ENCODE measurements at places on chromosomes 12 and 14.

GRCh38 chr12:131732996-131733615, 22.2 kb downstream of the SFSWAP start:
- no peak for DNase-seq

DNA sequence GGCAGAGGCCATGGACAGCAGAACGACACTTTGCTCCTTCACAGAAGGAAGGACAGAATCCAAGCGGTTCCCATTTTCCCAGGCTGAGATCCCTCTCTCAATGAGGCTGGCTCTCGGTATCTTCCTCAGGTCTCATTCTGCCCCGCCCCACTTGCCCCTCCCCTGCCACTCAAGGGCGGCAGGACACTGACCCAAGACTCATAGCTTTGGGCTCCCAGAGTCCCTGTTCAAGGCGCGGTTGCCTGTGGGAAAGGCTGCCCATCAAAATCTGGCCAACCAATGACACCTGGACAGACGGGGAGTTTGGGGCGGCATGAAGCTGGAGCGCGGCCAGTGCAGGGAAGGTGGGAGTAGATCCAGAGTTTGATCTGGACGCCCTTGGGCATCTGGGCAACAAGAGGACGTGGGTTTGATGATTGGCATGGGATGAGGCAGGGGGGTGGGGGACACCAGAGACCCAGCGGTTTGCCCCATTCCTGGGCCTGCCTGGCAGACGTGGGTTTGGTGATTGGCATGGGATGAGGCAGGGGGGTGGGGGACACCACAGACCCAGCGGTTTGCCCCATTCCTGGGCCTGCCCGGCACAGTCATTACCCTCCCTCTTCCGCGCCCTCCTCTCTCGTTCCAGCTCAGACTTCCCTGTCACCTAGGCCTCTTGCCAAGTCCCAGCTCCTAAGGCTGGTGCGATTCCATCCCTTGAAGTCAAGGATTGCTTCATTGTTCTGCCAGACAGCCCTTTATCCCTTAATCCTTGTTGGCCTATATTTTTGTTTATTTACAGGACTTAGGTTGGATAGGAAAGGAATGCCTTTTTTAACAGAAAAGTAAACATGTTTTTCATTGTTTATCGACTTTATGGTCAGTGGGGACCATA, 92.1 kb downstream of the NINJ2 start:
- peak; percentile 68 for DNase-seq

DNA sequence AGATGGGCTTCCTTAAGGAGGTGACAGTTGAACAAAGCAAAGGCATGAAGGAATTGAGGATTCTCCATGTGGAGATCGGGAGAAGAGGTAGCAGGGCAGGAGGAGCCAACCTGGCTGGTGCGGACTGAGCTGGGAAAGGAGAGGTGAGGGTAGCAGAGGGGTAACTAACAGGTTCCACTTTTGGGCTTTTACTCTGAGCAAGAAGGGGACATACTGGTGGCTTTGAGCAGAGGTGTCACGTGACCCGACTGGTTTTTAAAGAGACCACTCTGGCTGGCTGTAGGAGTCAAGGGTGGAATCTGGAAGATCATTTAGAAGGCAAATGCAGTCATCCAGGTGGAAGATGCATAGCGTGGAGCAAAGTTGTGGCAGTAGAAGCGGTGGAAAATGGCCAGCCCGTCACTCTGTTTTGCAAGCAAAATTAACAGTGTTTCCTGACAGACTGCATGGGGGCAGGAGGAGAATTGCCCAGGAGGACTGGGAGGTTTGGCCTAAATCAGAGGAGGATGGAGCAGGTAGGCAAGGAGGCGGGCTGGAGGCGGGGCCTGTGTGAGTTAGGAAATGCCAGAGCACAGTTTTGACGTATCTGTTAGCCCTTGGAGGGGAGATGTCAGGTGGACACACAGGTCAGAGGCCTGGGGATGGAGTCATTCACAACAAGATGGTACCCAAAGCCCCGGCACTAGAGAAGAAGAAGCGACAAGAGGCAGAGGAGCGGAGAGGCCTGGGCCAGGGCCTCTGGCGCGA, 156.3 kb upstream of the FKBP4 start:
- DNase-seq: no peak

DNA sequence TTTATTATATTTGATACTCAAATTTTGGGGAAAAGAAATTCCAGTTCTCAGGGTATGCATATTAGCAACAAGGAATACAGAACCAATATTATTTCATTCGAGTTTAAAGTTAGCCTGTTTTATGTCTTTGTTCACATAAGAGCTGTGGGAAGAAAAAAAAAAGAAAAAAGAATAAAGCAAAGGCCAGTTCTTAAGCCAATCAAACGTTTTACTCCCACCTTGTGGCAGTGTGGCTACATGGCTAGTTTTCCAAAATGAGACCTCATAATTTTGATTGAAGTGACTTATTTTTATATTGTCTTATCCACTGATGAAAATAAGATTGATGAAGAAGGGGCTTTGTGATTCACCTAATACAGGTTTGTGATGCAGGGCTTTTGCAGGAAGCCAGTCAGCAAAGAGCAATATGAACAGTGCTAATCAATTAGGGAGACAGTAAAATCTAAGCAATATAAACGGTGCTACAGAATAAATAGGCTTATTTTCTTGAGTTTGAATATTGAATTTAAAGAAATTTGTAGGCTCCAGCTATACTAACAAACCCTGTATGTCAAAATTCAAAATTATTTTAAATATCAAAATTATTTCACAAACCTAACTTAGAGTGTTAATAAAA, 624.1 kb upstream of the FOXG1 start:
- no peak for DNase-seq

- no peak for DNase-seq
Measured at GRCh38 chr12:108750526-108750925, 19.2 kb upstream of the CORO1C start.

DNA sequence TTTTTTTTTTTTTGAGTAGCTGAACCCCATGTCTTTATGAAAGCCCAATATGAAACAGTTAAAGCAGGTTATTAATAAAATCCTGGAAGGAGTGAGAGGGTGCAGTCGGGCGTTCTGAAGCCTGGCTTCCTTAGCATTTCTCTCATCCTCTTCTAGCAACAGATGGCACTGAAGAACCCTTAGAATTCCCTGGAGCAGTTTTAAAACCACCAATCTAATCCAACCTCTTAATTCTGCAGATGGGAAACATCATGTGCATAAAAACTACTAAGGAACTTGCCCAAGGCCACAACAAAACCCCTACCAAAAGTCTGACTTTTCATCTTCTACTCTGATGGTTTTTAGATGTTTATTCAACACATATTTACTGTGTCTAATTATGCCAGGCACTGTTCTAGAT, 25.2 kb downstream of the PRDM4 start:
- DNase-seq: no peak

- peak; percentile 55 for DNase-seq
Measured at GRCh38 chr12:108826807-108827721, 30.3 kb downstream of the SSH1 start.

DNA sequence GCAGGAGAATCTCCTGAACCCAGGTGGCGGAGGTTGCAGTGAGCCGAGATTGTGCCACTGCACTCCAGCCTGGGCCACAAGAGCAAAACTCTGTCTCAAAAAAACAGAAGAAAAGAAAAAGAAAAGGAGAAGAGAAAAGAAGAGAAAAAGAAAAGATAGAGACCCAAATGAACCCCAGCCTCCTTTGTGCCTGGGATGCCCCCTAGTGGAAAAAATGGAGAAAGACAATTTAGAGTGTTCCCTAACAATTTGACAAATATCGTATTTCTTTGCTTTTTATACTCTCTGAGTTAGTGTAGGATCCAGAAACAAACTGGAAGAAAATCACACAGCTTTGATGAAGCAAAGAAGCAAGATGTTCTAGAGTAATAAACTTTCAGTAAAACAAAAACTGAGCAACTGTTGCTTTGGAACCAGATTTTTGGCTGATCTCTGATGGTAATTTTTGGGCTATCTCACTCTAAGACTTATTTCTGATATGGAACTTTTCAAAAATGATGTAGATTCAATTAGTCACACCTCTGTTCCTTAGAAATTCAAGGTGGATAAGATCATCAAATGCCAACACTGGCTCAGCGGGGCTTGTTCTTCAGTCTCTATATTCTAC, 18.6 kb upstream of the PRKAB1 start:
- DNase-seq: no peak

DNA sequence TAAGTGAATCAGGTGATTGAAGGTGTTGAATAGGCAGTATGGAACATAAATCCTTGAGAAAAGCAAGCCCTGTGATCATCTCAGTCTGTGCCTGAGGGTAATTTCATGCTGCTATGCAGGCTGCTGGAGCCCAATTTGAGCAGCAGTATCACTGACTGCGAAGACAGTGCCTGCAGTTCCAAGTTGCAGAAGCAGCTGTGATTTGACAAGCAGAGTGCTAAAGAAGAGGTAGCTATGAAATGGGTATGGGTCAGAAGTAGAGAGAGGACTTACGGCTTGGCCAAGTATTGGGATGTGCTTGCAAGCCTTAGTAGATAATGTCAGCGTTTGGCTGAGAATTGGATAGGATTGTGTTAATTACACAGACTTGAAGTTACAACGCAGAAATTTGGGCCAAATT, 22.5 kb downstream of the PIK3C2G start:
- DNase-seq: no peak

- peak; percentile 91 for DNase-seq
Measured at GRCh38 chr12:109827566-109828550, 5.3 kb downstream of the TRPV4 start.

DNA sequence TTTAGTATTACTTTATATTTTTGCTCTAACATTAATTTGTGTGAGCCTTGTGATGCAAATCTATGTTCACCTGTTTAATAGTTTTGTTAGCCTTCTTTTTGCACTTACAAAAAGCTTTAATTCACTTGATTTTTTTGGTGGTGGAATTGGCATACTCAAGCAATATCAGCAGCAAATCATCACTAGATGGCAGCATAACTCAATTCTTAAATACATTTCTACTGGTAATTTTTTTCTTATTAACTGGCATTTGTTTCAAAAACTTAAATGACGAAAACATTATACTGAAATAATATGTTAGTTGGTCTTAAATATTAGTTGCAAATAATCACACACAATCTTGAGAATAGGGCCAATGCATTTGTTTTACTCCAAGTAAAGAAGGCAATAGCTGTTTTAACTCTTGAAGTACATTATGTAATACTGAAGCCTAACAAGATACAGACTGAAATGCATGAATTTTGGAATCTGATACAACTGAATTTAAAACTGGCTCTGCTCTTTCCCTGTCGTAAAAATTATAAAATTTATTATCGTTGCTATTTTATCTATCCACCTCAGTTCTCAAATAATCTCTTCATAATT, 151.5 kb downstream of the ATXN7L3B start:
- no peak for DNase-seq

DNA sequence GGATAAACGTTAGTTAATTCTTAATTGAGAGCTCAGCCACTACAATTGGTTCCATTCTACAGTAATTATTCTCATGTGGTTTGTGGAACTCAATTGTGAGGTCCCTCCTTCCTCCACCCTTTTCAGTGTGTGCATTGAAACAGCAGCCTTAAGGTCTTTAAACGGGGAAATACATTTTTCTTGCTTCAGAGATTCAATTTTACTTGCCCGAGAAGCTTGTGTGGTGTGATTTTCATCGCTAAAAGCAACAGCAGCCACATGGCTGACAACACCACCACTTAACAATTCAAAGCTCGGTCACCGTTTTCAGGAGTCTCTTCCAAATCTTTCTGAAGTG, 733 bp upstream of the PPFIBP1 start:
- no peak for DNase-seq

DNA sequence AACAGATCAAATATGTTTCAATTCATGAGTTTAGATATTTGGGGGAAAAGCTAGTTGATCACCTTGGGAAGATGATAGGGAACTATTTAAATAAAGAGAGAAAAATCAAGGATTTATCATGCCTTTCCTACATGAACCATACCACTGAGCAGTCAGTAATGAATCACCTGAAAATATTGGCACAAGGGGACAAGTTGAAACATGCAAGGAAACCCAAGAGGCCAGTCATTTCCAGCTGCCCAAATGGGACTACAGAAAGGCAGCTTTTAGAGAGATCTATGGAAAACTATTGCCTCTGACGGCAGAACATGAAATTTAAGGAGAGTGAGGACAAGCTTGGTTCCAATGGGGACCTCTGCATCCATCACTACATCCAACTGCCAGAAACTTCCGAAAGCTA, 14.1 kb upstream of the ETV6 start:
- no peak for DNase-seq

GRCh38 chr12:128687851-128688250, 135.9 kb downstream of the SLC15A4 start:
- DNase-seq: no peak

DNA sequence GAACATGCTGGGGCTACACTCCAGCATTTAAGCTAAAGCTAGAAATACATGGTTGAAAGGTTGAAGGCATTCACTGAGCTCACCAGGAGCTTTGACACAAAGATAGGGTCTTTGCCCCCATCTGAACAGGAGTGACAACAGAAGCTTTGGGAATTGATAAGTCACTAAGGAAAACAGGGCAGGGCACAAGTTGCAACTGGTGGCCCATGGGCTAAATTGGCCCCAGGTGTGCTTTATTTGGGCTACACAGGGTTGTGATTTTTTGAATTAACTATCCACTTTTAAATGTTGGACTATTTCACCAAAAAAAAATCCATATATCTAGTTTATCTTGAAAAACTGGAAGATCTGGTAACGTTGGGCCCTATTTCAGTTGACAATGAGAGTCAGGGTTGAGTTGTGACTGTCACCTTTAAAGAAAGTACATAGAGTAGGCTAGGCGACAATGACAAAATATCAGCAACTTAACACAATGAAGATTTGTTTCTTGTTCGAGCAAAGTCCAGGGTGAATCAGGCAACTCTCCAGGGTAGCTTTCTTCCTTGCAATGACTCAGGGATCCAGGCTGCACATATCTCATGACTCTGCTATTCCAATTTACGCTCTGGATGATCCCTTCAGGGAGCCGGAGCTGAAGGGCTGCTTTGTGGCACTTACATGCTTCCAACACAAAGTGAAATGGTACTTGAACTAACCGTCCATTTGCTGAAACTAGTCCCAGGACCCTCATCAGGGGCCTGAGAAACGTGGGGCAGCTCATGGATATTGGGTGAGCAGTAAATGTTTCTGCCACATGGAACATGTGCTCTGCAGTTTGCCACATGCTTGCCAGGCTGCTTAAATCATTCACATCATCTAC, 13.3 kb upstream of the EIF4B start:
- no peak for DNase-seq

GRCh38 chr12:101691503-101692096, 5.8 kb upstream of the CHPT1 start:
- DNase-seq: no peak

GRCh38 chr12:45458238-45458637, 242.3 kb downstream of the ANO6 start:
- no peak for DNase-seq

GRCh38 chr12:59345406-59345805, 250.4 kb upstream of the SLC16A7 start:
- no peak for DNase-seq

DNA sequence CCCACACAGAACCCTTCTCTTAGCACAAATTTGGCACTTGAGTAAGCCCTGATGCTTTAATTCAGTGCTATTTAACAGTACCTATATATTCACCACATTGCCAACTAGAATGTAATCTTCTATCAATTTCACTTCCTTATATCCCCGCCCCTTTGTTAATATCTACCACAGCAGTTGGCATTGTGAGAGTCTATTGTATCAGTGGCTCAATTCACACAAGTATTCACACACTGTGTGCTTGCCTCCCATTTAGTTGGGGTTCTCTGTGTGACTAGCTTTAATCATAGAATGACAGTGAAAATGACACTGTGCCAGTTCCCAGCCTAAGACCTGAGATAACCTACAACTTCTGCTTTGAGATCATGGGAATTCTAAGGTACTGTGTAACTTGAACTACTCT, 103.1 kb downstream of the SEC23A start:
- DNase-seq: no peak

GRCh38 chr12:1401891-1402290, 192.5 kb downstream of the FBXL14 start:
- DNase-seq: no peak

- no peak for DNase-seq
Measured at GRCh38 chr12:129862561-129863175, 41.2 kb downstream of the TMEM132D start.

All from spleen (tissue), 13 donors.